ENCODE measurements at places on chromosomes 13 and 19.
A peak's percentile ranks its signal among the peaks of the same experiment; 100 is the strongest.

DNA sequence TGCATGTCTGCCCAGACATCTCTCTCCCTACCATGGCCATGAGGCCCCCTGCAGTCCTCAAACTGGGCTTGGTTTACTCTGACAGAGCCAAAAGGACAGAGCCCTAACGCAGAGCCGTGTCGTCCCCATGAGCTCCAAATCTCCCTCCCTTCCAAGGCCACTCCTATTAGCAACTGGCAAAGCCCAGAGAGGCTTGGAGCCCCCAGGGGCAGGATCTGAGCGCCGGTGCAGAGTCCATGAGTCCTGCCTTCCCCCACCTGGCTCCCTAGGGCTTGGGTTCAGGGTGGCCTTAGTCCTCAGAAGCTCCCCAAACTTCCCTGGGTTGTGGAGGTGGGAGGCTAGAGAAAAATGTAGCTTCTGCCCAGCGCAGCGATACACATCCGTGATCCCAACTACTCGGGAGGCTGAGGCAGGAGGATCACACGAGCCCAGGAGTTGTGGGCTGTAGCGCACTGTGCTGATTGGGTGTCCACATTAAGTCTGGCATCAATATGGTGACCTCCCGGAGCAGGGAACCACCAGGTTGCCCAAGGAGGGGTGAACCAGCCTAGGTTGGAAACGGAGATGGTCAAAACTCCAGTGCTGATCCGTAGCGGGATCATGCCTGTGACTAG, 7.4 kb upstream of the PGPEP1 start:
- DNase-seq = no peak

- DNase-seq = no peak
These were observed 3.7 kb downstream of the GATAD2A start for GRCh38 chr19:19409205-19409604.

GRCh38 chr13:113168211-113168610, 9.8 kb downstream of the PROZ start:
- no peak for DNase-seq

GRCh38 chr19:13078897-13079541, 23.6 kb downstream of the LYL1 start:
- no peak for DNase-seq

- no peak for DNase-seq
These were observed 65.0 kb downstream of the MTUS2 start for GRCh38 chr13:28885181-28885580.

- DNase-seq = peak; percentile 59
These were observed 164.7 kb downstream of the KATNAL1 start for GRCh38 chr13:30142486-30143211.

DNA sequence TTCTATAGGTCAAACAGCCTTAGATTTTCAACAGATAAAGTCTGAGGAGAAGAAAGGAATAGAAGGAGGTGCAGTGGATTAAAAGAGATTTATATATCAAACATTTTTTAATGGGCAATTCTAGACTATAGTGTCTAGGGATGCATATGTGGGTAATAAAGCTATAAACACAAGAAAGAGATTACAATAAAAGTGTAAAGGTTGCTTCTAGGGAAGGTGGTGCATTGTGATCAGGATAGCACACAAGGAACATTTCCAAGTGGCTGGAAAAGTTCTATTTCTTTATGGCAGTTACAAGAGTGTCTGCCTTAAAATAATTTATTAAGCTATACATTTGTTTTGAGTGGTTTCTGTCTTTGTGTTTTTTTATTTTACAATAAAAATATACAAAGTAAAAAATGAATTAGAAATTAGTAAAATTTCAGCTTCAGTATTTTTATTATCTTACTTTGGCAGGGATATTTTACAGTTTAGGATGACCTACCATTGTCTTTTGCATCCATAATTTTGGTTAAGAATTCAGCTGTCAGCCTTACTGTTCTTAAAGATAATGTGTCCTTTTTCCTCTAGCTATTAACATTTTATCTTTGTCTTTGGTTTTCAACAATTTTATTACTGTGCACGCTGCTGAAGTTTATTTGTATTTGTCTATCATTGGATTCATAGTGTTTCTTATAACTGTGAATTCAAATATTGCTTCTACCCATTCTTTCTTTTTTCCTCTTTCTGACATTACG, 221.8 kb downstream of the LACC1 start:
- no peak for DNase-seq

GRCh38 chr13:48478391-48478790, 54.5 kb downstream of the RCBTB2 start:
- DNase-seq = no peak

GRCh38 chr19:13926715-13927114, 11.5 kb downstream of the PODNL1 start:
- no peak for DNase-seq

GRCh38 chr19:351976-352625, 7.5 kb upstream of the MIER2 start:
- DNase-seq = no peak

- DNase-seq = no peak
These were observed 3.5 kb upstream of the SIGLEC7 start for GRCh38 chr19:51138549-51138979.

DNA sequence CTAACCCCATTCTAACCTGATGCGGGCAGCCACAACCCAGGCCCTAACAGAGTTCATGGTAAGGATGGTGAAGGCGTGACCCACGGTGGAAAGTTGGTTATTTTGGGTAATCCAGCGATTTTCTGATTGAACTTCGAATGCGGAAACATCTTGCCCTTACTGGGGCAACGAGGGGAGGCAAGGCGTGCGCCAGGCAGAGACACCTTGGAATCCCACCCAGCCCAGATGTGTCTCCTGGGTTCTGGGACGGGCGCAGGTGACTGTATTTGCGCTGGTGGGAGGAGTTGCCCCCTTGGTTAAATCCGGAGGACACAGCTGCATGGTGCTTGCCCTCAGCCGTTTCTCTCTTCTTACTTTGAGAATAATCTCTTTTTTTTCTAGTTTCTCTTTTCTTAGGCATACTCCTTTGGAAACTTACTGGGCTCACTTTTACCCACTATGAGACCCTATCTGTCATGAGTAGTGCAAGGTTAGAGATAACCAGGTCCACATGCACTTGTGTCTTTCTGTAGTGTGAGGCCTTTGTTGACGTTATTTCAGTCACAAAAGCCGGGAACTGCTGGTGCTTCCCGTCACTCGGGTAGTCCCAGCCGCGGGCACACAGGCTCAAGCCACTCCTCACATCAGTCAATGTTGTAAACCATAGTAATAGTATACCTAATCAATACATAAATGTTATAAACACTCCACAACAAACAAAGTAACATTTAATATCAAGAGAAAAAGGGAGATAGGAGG, 81.5 kb downstream of the ATP11A start:
- no peak for DNase-seq

GRCh38 chr13:74443631-74444030, 309.4 kb upstream of the KLF12 start:
- DNase-seq = no peak

DNA sequence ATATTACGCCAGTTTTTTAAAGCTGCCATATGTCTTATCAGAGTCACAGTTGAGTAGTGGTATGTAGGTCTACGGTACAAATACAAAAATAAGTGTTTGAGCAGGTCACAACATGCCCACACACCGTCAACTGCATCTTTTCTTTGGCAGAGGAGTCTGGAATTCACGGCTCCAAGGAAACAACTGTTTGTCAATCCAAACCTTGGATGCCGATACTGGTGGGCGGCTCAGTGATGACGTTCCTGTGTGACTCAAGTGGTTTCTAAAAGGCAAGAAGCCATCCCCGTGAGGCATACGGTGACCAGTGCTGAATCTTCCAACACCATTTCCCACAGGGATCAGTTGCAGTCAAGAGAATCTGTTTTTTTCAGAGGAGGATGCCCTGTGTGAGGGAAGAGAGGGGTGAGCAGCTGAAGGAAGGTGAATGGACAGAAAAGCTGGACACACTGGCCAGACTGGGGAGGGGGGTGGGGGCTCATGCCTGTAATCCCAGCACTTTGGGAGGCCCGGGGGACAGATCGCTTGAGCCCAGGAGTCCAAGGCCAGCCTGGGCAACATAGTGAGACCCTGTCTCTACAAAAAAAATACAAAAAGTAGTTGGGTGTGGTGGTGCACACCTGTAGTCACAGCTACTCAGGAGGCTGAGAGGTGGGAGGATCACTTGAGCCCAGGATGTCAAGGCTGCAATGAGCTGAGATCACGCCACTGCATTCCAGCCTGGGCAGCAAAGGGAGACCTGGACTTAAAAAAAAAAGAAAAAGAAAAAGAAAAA, 22.8 kb upstream of the CEBPG start:
- DNase-seq = no peak

DNA sequence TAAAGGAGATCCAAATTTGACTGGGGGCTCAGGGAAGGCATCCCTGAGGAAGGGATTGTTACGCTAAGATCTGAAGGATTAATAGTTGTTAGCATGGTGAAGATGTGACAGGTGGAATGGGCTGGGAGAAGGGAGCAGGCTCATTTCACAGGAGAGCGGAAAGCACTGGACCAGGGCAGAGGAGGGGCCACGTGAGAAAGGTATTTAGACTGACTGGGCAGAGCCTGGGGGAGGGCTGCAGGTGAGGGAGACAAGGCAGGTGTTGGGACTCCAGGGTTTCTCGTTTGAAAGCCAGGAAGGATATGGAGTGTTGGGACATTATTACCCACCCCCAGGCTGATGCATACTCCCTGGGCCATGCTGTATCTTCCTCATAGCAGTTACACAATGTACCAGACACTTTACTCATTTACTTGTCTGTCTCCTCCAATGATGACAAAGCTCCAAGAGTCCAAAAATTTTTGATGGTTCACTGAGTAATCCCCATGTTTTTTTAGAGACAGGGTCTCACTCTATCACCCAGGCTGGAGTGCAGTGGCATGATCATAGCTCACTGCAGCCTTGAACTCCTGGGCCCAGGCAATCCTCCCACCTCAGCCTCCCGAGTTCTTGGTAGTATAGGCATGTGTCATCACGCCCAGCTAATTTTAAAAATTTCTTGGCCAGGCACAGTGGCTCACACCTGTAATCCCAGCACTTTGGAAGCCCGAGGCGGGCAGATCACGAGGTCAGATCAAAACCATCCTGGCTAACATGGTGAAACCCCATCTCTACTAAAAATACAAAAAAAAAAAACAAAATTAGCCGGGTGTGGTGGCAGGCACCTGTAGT, 2.3 kb downstream of the TRAPPC6A start:
- no peak for DNase-seq

GRCh38 chr19:2276429-2276986, 5.5 kb downstream of the PEAK3 start:
- no peak for DNase-seq

GRCh38 chr19:10116866-10117616, 2.7 kb downstream of the EIF3G start:
- DNase-seq = no peak

DNA sequence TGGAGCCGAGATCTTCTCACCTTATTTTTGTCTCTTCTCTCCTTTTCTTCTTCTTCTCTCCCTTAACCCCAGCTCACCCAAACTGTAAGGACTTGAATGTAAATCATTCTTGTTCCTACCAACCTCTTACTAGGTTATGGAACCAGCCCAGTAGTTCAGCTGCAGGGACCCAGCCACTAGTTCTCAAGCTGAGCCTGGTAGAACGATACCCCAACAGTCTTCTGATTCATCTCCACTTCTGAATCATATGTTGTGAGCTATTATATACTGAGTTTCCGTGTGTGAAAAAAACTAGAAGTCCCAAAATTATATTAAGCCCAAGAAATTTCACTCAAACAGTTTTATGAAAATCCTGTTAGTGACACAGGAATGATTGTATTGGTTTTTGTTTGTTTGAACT, 67.7 kb downstream of the DCT start:
- no peak for DNase-seq

- peak; percentile 76 for DNase-seq
These were observed 166.6 kb downstream of the KLF12 start for GRCh38 chr13:73967397-73968165.

- DNase-seq = no peak
These were observed 354.5 kb upstream of the NBEA start for GRCh38 chr13:34587576-34587975.

DNA sequence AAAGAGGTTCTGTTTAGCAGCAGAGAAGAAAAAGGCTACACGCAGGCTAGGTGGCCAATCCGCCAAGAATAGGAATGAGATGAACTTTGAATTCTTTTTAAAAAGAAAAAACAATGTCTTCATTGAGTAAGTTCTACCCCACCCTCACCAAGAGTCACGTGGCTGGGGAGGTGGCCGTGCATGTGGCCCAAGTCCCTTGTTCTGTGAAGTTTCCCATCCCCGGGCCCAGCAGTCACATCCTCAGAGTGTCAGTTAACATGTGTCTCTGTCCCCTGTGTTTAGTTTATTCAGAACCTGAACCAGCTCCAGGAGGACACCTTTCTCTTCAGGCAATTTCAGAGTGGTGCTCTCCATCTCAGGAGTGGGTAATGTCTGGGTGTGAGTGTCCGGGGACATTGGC, 57.1 kb upstream of the MCF2L start:
- DNase-seq = no peak
